HEK293T (cell line): ENCODE measurements at places on chromosomes 12 and 14.
A peak's percentile ranks its signal among the peaks of the same experiment; 100 is the strongest.

DNA sequence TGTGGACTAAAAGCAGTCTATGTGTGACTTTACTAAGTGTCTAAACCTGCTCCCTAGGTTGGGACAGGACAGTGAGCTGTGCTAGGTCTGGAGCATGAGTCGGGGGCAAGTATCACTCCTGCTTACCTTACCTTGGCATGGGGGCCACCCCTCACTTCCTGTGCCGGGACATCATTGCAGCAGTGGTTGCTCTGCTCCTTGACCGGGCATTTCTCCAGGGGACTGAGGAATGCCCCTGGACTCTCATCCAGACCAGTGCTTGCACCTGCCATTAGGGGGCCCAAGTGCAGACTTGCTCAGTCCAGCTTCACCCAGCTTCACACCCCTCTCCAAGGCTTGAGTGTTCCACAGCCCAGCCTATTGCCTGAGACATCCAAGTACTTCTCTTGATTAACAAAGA, 84.7 kb upstream of the NELL2 start:
- DNase-seq: peak; percentile 33

DNA sequence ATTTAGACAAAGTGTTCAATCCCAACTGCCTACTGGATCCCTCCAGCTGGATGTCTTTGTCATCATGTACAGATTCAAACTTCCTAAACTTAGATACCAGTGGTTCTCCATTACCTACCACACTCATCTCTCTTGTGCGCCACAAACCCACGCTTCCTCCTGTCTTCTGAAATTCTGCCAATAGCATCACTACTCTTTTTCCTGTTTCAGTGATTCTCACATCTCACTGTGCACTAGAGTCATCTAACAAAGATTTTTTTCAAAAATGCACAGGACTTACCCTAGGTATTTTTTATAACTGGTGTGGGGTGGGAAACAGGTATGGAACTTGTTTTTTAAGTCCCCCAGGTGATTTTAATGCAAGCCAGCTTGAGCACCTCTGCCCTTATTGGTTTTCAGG, 5.9 kb downstream of the PSMB5 start:
- DNase-seq: no peak

DNA sequence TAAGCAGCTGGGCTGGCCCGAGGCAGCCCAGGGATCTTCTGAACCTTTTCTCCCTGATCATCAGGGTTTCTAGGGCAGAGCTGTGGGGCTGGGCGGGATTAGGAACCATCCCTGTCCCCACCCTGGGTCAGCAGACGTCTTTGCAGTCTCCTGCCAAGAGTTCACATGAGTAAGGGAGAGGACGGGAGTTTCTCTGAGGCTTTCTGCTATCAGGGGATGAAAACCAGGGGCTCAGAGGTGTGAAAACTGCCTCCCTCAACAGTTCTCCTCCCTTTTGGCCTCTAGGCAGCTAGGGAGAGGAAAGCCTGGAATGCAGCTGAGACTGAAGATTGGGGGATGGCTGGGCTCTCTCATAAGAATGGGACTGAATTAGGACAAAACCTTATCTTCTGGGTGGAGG, 7.9 kb downstream of the ZNF385A start:
- no peak for DNase-seq

- DNase-seq: no peak
Observed at GRCh38 chr12:121245951-121246350, 36.0 kb downstream of the P2RX4 start.

- no peak for DNase-seq
Observed at GRCh38 chr12:115722181-115722580, 555.3 kb downstream of the MED13L start.

DNA sequence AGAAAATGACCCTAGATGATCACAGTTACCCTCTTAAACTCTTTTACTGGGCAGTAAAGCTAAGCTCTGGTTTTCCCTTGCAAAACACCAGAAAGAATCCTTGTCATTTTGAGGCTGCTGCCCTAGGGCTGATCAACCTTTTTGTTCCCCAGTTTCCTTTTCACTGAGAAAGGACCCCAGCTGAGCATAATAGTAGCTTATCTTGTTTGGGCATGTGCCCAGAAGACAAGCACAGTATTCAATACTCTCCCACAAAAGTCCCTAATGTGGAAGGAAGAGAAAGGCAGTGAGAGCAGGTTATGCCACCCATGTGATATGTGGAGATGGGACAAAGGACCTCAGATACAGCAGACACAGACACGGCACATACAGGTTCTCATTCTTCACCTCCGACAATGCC, 332.6 kb upstream of the TMPO start:
- DNase-seq: no peak

GRCh38 chr12:101969-102878, 35.7 kb downstream of the IQSEC3 start:
- peak; percentile 64 for DNase-seq

DNA sequence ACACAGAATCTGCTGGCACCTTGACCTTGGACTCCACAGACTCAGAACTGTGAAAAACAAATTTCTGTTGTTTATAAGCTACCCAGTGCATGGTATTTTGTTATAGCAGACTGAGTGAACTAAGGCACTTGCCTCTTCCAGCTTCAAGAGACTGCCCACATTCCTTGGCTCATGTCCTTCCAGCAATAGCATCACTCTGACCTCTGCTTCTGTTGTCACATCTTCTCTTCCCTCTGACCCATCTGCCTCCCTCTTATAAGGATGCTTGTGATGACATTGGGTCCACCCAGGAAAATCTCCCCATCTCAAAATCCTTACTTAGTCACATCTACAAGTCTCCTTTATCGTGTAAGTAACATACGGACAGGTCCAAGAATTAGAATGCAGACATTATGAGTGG, 200.4 kb downstream of the PIK3C2G start:
- no peak for DNase-seq
